ENCODE measurements at places on chromosomes 4 and X.

GRCh38 chr4:183402771-183403170, 41.7 kb upstream of the CDKN2AIP start:
- no peak for DNase-seq

DNA sequence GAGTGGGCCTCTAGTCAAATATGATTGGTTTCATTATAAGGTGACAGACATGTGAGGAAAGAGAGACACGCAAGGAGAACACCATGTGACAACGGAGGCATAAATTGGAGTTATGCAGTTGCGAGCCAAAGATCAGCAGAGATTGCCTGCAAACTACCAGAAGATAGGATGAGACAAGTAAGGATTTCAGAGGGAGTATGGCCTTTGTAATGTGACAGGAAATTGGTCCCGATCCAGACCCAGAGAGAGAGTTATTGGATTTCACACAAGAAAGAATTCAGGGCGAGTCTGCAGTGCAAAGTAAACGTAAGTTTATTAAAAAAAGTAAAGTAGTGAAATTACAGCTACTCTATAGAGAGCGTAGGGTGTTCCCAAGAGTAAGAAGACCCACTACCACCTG, 35.7 kb upstream of the NDST4 start:
- DNase-seq = no peak

- DNase-seq = no peak
Observed at GRCh38 chr4:141258558-141258957, 37.9 kb downstream of the ZNF330 start.

GRCh38 chr4:16729336-16729735, 169.1 kb downstream of the LDB2 start:
- no peak for DNase-seq

- DNase-seq = no peak
Observed at GRCh38 chrX:121546317-121546716, 498.9 kb downstream of the GLUD2 start.
